ENCODE measurements at places on chromosomes 3 and 15.

GRCh38 chr3:63960048-63960711 lies 48.0 kb upstream of the SCAANT1 start:
- H3K27me3 ChIP-seq = no peaks in the 10 kb centered on the region
- H3K4me3 ChIP-seq = peak overlapping the region; percentile 17
- no peaks in the 10 kb centered on the region for H3K36me3 ChIP-seq
- peaks cover 69% of the 10 kb centered on the region for H3K4me1 ChIP-seq
- peak overlapping the region; percentile 70 for H3K27ac ChIP-seq

DNA sequence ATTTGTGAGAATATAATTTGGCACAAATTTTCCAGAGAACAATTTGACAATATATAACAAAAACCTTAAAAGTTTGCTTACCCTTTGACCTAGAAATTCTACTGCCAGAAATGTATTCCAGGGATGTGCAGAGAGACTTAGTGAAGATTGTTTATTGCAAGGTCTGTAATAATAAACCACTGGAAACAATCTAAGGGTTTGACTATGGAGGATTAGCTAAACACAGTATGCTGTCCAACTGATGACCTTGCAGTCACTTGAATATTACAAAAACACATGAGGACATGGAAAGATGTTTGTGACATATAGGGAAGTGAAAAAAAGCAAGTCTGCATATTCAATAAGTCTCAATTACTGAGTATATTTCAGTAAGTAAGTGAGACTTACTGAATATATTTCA lies 48.1 kb upstream of the CDV3 start:
- H3K27ac ChIP-seq = no peak overlapping the region
- H3K4me3 ChIP-seq = no peak overlapping the region
- no peaks in the 10 kb centered on the region for H3K36me3 ChIP-seq
- DNase-seq = no peak

DNA sequence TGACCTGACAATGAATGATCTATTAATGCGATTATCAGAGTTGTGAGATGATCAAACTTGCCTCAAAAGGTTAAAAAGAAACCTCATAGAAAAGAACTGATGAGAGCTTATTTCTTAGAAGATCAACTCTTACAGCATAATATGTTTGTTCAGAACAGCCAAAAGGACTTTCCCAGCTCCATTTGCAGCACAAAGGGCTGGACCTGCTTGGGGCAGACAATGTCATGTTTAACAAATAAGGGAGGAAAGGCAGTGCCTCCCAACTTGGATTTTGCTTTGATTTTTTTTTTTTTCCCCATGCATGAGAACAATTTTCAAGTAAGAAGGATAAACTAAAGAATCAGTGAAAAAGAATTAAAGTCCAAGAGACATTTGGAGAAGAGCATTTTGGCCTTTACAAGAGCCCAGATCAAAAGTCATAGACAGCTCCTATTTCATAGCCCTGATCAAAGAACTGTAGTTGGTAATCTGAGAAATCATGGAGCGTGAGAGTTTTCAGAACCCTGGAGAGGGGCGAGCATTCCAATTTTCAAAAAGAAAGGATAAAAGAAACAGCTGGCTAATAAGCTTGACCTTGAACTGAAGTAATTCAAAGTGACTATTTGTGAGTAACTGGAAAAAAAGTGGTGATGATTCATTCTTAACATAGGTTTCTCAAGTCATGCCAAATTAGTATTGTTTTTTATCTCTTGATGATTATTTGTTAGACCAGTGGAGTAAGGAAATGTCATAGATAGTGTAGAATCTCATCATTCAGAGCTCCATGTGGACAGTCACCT lies 136.0 kb upstream of the CFAP20DC start:
- no peaks in the 10 kb centered on the region for H3K4me1 ChIP-seq
- H3K27me3 ChIP-seq = no peaks in the 10 kb centered on the region
- no peak overlapping the region for H3K4me3 ChIP-seq
- DNase-seq = no peak
- H3K27ac ChIP-seq = no peak overlapping the region

DNA sequence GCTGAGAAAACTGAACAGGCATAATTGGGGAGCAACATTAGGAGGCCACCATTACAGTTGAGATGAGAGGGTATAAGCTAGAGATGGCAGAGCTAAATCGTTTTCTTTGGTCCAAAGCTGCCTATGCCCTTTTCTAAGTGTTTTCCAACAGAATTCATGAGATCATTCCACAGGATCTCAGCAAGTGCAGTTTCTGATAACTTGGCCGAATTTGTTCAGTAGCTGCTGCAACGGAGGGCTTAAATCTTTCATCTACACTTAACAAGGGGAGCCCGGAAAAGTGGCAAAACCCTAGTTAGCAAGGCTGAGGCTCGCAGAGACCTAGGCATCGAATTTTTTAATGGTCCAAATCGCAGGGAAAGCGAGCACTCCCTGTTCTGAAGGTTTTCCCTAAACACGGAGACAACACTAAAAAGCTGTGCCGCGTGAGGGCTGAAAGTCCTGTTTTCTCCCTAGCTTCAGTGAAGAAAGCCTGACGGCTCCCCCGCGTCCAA lies 531 bp upstream of the BLOC1S6 start:
- peak overlapping the region; percentile 94 for H3K27ac ChIP-seq
- no peaks in the 10 kb centered on the region for H3K36me3 ChIP-seq
- peak overlapping the region; percentile 93 for H3K4me3 ChIP-seq
- no peaks in the 10 kb centered on the region for H3K27me3 ChIP-seq

DNA sequence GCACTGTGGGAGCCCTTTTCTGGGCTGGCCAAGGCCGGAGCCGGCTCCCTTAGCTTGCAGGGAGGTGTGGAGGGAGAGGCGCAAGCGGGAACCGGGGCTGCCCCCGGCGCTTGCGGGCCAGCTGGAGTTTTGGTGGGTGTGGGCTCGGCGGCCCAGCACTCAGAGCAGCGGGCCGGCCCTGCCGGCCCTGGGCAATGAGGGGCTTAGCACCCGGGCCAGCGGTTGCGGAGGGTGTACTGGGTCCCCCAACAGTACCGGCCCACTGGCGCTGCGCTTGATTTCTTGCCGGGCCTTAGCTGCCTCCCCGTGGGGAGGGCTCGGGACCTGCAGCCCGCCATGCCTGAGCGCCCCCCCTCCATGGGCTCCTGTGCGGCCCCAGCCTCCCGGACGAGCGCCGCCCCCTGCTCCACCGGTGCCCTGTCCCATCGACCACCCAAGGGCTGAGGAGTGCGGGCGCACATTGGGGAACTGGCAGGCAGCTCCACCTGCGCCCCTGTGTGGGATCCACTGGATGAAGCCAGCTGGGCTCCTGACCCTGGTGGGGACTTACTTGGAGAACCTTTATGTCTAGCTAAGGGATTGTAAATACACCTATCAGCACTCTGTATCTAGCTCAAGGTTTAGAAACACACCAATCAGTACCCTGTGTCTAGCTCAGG lies 707.7 kb downstream of the GRM7 start:
- DNase-seq = no peak
- no peaks in the 10 kb centered on the region for H3K36me3 ChIP-seq
- H3K4me3 ChIP-seq = no peak overlapping the region
- no peaks in the 10 kb centered on the region for H3K4me1 ChIP-seq
- H3K27ac ChIP-seq = no peak overlapping the region
- no peaks in the 10 kb centered on the region for H3K27me3 ChIP-seq

DNA sequence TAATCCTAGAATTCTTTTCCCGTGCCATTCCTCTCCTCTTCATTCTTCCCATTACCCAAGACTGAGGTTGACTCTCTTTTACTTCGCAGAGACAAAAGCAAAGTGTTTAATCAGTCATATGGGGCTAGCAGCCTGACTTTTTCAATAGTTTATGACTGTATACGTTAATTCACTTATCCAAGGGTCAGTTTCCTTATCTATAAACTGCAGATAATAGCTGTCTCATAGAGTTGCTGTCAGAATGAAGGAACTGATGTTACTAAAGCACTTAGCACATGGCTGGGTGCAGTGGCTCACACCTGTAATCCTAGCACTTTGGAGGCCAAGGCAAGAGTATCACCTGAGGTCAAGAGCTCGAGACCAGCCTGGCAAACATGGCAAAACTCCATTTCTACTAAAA lies 43.5 kb upstream of the ULK4 start:
- no peaks in the 10 kb centered on the region for H3K36me3 ChIP-seq
- no peak overlapping the region for H3K4me3 ChIP-seq
- no peaks in the 10 kb centered on the region for H3K4me1 ChIP-seq
- DNase-seq = no peak

DNA sequence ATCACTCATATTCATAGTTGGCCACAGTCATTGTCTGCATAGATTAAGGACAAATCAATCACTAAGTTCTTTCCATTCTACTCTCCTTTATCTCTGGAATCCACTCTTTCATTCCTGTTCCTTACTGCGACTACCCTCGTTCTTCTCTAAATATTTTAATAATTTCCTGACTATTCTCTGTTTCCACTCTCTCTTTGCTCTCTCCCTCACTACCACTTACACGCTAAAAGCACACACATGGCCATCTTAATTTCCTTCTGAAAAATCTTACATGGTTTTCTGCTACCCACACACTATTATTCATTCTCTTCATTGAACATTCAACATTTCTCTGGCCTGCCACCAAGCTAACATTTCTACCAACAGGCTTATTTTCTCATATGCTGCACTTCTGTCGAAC lies 279.6 kb upstream of the PLSCR5 start:
- no peaks in the 10 kb centered on the region for H3K27me3 ChIP-seq
- no peaks in the 10 kb centered on the region for H3K36me3 ChIP-seq
- no peak overlapping the region for H3K27ac ChIP-seq
- no peak overlapping the region for H3K4me3 ChIP-seq
- no peak for DNase-seq

GRCh38 chr3:57961177-57961827 lies 46.9 kb upstream of the FLNB start:
- peaks cover 32% of the 10 kb centered on the region for H3K4me1 ChIP-seq
- no peaks in the 10 kb centered on the region for H3K27me3 ChIP-seq
- DNase-seq = no peak
- no peak overlapping the region for H3K4me3 ChIP-seq
- H3K27ac ChIP-seq = peak overlapping the region; percentile 98
- no peaks in the 10 kb centered on the region for H3K36me3 ChIP-seq

DNA sequence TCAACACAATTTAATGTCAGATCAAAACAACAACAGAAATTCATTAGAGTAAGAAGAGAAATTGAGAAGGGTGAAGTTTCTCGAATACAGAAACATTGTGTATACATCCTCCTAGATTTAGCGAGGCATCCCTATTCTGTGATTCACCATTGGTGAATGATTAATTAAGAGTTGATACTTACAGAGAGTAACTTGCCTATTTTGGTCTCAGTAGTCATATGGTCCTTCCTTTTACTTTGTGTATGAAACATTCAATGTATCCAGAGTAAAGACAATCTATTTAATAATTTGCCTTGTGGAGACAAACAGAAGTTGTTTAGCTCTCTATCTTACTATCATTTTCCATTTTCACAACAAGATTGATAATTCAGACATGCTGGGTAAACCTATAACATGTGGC lies 432.0 kb downstream of the ZPLD1 start:
- DNase-seq = no peak
- H3K4me1 ChIP-seq = no peaks in the 10 kb centered on the region
- no peaks in the 10 kb centered on the region for H3K36me3 ChIP-seq
- H3K27ac ChIP-seq = no peak overlapping the region
- no peak overlapping the region for H3K4me3 ChIP-seq

- H3K27ac ChIP-seq = no peak overlapping the region
- no peaks in the 10 kb centered on the region for H3K27me3 ChIP-seq
- DNase-seq = no peak
- no peaks in the 10 kb centered on the region for H3K36me3 ChIP-seq
- no peak overlapping the region for H3K4me3 ChIP-seq
- H3K4me1 ChIP-seq = no peaks in the 10 kb centered on the region
Observed at GRCh38 chr3:139106013-139106932, 61.6 kb upstream of the PRR23C start.

GRCh38 chr3:138399766-138400165 lies 34.6 kb upstream of the ESYT3 start:
- H3K27ac ChIP-seq = no peak overlapping the region
- H3K27me3 ChIP-seq = no peaks in the 10 kb centered on the region
- no peak for DNase-seq
- peaks cover 27% of the 10 kb centered on the region for H3K36me3 ChIP-seq

- no peak for DNase-seq
- H3K4me1 ChIP-seq = no peaks in the 10 kb centered on the region
- no peak overlapping the region for H3K4me3 ChIP-seq
- H3K36me3 ChIP-seq = no peaks in the 10 kb centered on the region
- no peak overlapping the region for H3K27ac ChIP-seq
- no peaks in the 10 kb centered on the region for H3K27me3 ChIP-seq
Observed at GRCh38 chr3:194540274-194540905, 53.6 kb upstream of the ATP13A3 start.

DNA sequence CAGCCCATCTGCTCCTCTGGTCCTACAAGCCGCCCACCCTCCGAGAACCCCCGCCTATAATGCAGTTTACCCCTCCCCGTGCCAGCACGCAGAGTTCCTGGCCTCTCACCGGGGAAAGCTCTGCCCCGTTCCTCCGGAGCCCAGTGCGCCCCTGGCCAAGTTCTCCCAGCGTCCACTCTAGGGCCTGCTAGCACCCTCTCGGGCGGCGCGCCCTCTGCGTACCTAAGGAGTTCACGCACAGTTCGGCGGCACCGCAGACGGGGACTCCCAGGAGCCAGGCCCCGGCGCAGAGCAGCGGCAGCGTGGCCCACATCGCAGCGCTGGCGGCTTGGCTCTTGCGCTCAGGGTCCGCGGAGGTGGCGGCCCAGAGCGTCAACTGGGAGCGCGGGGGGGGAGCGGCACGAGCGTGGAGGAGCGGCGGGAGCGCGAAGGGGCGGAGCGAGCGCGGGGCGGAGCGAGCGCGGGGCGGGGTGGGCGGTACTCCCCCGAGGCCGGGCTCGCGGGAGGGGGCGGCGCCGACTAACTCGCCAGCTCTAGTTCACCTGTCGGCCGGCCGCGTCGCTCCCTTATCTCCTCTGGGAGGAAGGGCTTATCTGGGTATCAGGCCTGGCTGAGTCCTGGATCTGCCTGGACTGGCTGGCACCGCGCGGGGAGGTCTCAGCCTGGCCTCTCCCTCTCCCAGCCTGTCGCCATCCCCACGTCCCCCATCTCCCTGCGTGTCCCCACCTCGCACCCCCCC lies at the start of gene CTSH:
Gene CTSH, minus strand, starts transcription at position 378 of the 739 bp plus-strand sequence. Its CDS starts 65 bp downstream, at position 313.
- H3K4me3 ChIP-seq = peak within 1 kb of the TSS; percentile 55
- H3K27me3 ChIP-seq = no peaks in the 10 kb centered on the region
- H3K36me3 ChIP-seq = no peaks in the 10 kb centered on the region
- DNase-seq = peak; percentile 87
- H3K27ac ChIP-seq = peak within 1 kb of the TSS; percentile 51

- no peaks in the 10 kb centered on the region for H3K27me3 ChIP-seq
- DNase-seq = no peak
- H3K4me1 ChIP-seq = no peaks in the 10 kb centered on the region
- H3K4me3 ChIP-seq = no peak overlapping the region
- H3K36me3 ChIP-seq = no peaks in the 10 kb centered on the region
- H3K27ac ChIP-seq = no peak overlapping the region
Observed at GRCh38 chr3:41987627-41988026, 25.7 kb upstream of the ULK4 start.

DNA sequence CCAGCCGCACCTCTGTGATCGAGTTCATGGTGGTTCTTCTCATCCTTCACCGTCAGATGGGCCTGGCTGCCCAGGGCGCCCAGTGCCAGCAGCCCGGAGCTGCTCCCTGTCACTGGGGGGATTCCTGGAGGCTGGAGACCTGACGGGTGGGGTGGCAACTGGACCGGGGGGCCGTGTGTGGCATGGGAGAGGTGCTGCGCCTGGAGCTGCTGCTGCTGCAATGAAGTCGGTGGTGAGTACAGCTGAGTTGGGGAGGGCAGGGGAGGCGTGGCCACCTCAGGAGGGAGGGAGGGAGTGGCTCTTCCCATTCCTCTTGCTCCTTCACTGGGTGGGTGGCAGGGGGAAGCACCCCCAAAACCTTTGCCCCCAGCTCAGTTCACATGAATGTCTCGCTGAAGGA lies 31.7 kb downstream of the TLE3 start:
- H3K4me3 ChIP-seq = no peak overlapping the region
- H3K27ac ChIP-seq = no peak overlapping the region
- H3K4me1 ChIP-seq = peaks cover 62% of the 10 kb centered on the region
- H3K36me3 ChIP-seq = peaks cover 69% of the 10 kb centered on the region

Measured in sigmoid colon (tissue), 7 donors.